HCT116 (cell line): ENCODE measurements at places on chromosomes 2 and 18. TPM values are rescaled to one million over a fixed set of nuclear protein-coding genes. Genes with fewer than 3 reads are reported as not detected.

Gene MAPK4
- 0.89 TPM for total RNA-seq

Gene IL37
- total RNA-seq = not detected

Gene CDK15
- not detected for total RNA-seq

Gene LCT
- 0.12 TPM for total RNA-seq

- H3K27ac ChIP-seq = no peak overlapping the region
- H3K27me3 ChIP-seq = no peaks in the 10 kb centered on the region
- H3K36me3 ChIP-seq = no peaks in the 10 kb centered on the region
- no peak for DNase-seq
- no peak overlapping the region for H3K4me3 ChIP-seq
Measured at GRCh38 chr18:58363767-58364540, 264.9 kb downstream of the ALPK2 start.
